ENCODE measurements at places on chromosomes 16 and 17.

GRCh38 chr16:1545044-1546040 lies 11.9 kb downstream of the TMEM204 start:
- DNase-seq: no peak

GRCh38 chr17:76523084-76524037 lies 14.1 kb downstream of the CYGB start:
- no peak for DNase-seq

- DNase-seq: no peak
These were observed 6.0 kb downstream of the STAT5B start for GRCh38 chr17:42270170-42270535.

- no peak for DNase-seq
These were observed 11.1 kb downstream of the PIMREG start for GRCh38 chr17:6455321-6455705.

- no peak for DNase-seq
These were observed 601 bp downstream of the PHKB start for GRCh38 chr16:47461598-47462266.

DNA sequence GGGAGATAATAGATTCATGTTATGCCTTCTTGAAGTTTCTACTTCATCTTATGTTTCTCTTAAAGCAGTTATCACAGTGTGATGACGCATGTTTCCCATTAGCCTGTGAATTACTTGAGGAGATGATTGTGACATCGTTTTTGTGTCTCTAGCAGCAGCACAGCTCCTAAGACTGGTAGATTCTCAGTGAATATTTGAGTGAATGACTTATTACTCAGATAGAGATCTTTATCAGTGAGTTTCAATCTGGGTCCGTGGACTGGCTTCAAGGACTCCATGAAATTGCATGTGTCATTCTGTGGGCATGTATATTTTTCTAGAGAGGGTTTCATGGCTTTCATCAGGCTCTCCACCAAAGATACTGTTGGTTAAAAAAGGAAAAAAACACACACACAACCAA lies 29.9 kb downstream of the YPEL2 start:
- no peak for DNase-seq

DNA sequence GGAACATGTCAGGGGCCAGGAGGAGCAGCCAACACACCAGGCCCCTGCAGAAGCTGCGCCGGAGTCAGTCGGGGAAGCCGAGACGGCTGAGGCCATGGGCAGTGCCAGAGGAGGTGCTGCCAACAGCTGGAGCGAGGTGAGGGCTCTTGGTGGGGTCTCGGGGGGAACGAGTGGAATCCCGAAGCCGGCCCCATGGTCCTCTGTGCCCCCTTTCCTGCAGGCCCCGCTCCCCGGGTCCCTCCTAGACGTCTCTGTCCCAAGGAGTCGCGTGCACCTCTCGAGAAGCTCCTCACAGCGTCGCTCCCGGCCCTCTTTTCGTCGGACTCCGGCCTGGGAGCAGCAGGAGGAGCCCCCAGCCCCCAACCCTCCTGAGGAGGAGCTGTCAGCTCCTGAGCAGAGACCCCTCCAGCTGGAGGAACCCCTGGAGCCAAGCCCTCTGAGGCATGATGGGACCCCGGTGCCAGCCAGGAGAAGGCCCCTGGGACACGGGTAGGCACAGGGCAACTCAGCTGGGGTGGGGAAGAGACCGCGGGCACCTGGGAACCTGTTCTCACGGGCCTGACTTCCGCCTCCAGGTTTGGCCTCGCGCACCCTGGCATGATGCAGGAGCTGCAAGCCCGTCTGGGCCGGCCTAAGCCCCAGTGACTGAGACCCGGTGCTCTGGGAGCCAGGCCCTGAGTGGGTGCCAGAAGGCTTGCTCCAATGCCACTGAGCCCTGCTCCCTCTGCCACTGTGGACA lies 3.6 kb downstream of the APOBR start:
- DNase-seq: no peak

- DNase-seq: no peak
These were observed 18.4 kb upstream of the UBE2I start for GRCh38 chr16:1290860-1291575.

DNA sequence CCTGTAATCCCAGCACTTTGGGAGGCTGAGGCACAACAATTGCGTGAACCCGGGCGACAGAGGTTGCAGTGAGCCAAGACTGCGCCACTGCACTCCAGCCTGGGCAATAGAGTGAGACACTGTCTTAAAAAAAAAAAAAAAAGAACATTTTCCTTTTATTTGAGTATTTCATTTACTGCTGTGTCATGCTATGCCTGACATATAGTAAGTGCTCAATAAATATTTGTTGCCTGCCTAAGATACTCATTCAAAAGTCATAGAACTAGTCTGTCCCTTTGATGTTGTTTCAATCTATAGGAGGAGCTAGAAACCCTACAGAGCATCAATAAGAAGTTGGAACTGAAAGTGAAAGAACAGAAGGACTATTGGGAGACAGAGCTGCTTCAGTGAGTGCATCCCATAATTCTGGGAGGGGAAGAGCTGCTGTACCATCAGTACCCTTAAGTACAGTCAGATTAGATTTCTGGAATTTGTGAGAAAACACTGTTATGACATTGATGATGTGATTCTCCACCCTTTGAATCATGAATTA lies 20.0 kb downstream of the CALCOCO2 start:
- DNase-seq: no peak

GRCh38 chr16:11546608-11547061 lies 40.1 kb downstream of the LITAF start:
- DNase-seq: no peak

DNA sequence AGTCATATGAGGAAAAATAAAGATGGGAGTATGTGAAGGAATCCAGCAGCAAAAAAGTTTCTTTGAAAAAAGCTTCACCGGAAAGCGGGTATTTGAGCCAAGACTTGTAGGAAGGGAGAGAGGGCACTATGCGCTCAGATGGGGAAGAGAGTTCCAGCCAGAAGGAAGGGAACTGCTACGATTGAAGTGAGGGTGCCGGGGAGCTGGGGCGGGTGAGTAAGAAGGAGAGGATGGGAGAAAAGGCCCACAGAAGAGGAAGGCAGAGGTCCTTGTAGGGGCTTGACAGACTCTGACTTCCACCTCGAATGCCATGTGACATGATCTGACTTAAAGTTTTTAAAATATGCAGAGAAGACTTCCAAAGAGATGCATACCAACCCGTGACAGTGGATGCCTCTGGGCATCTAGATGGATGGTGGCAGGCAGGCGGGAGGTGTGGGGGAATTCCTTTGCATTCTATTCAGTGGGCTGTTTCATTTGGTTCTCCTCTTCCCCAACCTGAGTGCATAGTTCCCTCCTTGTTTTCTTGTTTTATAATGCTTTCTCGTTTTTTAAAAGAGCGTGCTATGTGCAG lies 44.9 kb downstream of the CDRT4 start:
- no peak for DNase-seq

DNA sequence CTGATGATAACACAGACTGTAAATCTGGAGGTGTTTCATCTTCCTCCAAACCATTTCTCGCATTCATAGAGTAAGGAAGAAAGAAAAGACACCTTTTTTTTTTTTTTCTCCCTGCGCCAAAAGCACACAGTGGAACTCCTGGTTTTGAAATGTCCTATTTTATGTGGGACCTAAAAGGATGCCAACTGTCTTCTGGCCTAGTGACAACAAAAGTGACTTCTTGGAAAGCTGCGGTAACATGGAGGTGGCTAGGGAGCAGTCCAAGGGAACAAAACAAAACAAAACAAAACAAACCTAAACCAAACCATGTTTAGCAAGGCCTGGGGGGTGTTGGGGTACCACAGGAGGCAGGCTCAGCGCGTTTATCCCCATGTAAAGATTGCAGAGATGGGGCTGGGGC lies 174.8 kb downstream of the XYLT1 start:
- no peak for DNase-seq

GRCh38 chr17:64575431-64575830 lies 68.7 kb downstream of the CEP95 start:
- DNase-seq: no peak

DNA sequence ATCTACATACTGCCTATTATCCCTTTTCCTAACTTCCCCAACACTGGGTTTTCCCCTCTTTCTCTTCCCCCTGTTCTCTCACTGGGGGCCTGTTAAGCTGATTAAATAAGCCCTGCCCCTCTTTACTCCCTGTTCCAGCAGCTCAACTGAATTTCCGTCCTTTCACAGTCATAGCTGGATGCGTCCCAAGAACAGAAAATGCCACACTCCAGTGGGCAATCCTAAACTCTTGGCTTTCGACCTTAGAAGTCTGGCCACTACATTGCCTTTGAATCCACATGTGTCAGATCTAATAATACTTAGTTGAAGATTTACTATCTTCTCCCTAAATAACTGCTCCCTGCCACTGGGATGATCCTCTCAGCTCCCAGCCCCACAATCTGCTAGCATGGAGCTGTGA lies 34.5 kb downstream of the KCNJ16 start:
- no peak for DNase-seq

- no peak for DNase-seq
These were observed 44.1 kb downstream of the ABCC1 start for GRCh38 chr16:15993541-15993940.

DNA sequence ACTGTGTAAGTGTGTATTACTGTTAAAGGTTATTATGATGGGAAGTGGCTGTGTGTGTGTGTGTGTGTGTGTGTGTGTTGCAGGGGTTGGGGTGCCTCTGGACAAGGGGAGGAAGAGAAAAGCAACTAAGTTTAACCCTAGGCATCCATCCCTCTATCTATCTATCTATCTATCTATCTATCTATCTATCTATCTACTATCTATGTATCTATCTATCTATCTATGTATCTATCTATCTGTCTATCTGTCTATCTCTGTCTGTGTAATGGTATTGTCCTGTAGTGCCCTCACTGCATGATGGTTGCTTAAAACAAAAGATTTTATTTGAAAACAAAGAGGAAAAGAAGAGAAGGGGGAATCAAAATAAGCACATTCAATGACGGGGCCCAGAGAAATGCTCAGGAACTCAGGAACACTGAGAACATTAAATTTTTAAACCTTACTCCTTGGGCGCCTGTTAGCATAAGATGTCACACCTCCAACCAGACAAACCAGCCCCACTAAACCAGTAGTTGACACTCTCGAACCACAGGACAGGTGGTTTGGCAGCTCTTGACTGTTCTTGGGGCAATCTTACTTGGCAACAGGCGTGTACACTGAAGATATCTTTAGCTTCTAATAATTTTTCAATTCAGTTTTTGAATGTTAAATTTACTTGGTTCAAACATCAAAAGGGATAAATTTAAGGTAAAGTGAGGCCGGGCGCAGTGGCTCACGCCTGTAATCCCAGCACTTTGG lies 5.1 kb upstream of the RPL26 start:
- no peak for DNase-seq

- DNase-seq: no peak
These were observed 274.6 kb upstream of the HSBP1 start for GRCh38 chr16:83533193-83533592.

DNA sequence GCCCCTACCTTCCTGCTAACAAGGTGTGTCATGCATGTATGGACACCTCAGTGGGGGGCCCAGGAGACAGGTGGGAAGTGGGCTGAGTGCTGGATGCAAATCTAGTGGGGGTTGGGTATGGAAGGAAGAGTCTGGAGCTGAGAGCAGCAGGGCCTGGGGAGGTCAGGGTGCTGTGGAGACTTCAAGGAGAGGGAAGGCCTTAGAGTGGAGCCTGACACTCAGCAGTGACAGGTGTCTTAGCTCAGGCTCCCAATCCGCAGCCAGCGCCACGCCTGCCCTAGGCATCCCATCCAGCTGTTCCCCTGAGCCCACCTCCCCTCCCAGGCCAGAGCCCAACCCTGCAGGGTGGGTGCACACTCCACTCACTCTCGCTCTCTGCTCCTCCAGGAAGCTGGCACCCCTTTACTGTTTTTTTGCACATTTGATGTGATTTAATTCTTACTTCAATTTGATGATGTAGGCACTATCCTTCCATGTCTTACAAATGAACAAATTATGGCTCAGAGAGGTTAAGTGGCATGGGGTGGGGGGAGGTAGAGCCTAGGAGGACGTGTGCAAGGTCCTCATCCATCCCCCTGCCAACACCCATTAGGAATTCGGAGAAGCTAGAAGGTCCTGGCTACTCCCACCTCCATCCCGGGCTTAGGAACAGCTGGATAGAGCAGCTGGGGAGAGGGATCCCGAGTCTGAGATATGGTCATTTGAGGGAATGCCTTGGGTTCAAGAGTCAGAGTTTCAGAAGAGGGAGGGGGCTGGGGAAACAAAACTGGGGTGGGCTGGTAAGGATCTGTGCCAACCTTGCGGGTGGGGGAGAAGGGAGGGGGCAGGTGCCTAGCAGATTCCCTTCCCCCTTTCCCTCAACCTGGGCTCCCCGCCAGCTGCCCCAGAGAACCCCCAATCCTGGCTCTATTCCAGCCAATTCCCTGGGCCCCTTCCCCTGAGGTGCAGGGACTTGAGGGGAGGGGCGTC lies 2.1 kb downstream of the FAM171A2 start:
- no peak for DNase-seq

DNA sequence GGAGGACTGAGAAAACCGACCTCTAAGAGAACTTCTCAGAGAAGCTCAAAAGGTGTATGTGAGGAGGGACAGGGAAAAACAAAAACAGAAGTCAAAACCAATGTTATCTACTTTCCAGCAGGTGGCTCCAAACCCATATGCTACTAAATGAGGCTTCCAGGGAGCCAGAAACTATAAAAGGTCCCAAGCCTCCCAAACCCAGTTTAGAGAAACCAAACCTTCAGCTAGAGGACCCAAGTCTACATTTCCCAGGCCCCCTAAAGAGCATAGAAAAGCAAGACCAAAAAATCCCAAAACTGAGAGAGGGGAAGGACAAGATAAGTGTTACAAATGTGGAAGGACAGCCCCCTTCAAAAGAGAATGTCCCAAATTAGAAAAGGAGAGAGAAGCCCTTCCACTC lies 3.7 kb downstream of the HPR start:
- DNase-seq: no peak

DNA sequence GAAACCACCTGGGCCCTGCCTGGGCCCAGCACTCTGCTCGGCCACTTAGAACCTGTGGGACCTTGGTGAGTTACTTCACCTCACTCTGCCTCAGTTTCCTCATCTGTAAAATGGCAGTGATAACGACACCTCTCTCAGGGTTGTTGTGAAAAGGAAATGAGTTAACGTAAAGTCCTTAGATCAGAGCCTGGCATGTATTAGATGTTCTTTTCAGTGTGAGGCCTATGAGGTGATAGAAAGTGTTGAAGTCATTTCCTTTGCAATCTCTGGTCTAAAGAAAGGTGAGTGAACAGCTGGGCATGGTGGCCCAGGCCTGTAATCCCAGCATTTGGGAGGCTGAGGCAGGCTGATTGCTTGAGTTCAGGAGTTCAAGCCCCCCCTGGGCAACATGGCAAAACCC lies 51.7 kb upstream of the LGALS9 start:
- DNase-seq: no peak

- DNase-seq: no peak
These were observed 56.1 kb downstream of the IRF8 start for GRCh38 chr16:85954927-85955519.

- DNase-seq: no peak
These were observed 4.2 kb downstream of the CCDC42 start for GRCh38 chr17:8740486-8740885.

DNA sequence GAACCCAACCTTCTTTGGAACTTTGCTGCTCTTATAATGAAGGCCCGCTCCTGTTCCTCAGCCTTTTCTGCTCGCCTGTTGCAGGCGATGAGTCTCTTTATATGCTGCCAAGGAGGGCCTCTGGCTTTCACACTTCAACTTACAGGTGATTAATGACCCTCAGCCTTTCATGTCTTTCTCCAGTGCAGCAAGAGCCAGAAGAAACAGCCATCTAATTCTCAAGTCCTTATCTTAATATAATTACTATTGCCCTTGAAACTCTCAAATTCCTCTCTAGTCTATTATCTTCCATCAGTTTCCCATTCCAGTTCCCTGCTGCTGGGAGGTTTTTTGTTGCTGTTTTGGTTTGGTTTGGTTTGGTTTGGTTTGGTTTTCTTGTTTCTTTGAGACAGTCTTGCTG lies 121.8 kb upstream of the MED13 start:
- DNase-seq: no peak
